ENCODE measurements at places on chromosomes 4 and X.

- no peak for DNase-seq
Observed at GRCh38 chrX:153488231-153488914, 6.4 kb upstream of the BGN start.

- DNase-seq, result no peak
Observed at GRCh38 chr4:40626183-40626990, 3.3 kb downstream of the RBM47 start.

DNA sequence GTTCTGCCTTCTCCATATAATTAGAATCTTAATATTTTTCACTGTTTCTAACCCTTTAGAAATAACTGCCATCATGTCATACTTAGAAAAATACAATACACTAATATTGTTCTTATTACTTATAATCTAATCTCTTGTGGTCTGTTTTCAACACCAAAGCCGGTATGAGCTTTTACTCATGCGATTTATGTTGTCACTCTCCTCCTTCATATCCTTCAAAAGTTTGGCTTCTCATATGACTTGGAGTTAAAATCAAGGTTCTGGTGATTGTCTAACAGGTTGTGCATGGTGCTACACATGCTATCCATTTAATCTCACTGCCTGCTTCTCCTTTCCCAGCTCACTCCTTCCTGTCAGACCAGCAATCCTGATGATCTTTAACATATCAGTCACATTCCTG lies 1392.9 kb downstream of the ARAP2 start:
- no peak for DNase-seq

DNA sequence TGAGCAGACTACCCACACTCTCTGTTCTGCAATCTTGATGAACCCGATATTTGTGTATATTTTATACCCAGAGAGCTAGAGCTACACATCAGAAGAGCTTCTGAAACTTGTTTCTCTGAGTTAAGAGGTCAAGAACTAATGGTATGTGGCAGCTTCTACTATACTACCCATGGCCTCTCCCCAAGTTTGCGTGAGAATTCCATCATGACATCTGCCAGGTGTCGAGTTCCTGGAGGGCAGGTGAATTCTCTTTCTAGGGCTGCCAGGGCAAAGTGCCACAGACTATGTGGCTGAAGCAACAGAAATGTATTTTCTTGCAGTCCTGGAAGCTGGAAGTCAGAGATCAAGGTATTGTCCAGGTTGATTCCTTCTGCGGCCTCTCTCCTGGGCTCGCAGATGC lies 4.4 kb downstream of the SORCS2 start:
- no peak for DNase-seq

DNA sequence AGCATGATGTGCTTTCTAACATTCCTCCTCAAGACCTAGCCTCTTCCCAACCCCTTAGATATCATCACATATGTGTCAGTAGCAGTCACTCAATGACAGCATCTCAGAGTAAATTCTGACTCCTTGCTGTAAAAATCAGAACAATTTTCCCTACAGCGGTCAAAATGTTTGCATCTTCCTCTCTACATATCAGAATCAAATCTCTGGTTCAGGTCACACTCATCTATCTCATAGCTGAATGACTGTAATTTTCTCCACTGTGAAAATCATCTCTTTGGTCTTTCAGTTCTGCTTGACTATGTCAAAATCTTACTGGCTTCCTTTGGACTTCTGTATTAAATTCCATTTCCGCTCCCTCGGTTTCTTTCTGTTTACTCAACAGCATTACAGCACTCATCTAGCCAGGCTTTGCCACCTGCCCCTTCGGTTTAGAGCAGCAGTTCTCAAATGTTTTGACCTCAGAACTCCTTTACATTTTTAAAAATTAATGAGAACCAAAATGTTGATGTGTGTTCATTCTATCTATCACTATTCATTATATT lies 57.3 kb downstream of the AGA start:
- DNase-seq, result no peak

DNA sequence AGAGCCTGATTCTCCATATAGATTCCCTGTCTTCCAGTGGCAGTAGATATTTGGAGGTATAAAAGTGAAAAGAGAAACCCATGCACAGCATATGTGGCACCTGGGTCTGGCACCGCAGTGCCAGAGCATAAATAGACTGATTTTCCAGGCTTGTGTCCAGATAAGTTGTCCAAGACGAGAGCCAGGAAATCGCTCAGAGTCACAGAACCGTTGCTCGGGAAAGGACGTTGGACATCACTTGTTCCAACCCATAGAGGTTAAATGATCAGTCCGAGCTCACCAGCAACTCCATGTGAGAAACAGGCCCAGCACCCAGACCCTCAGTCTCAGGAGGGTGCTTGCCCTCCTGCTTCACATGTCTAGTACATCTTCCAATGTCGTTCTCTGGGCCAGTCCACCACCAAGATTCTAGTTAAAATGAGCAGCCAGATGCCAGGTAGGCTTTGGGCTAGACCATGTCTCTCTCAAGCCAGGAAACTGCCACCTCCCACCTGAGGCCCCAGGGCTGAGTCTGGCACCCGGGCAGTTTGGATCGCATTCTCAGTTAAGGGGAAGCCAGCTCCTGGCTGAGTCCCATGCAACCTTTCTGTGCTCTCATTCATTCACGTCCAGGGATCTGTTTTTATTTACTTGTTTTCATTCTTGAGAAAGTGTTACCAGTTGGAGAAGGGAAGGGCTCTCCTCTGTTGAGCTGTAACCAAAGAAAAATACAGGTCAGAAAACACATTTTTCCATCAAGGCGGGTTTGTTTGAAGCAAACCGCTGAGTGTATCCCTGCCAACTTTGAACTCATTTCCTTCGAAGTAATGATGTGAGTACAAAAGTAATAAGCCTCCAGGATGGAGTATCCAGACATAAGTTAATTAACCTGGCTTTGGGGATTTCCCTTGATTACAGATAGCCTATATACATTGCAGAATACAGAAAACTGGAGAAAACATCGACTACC lies 91.7 kb downstream of the PHOX2B start:
- DNase-seq, result no peak

GRCh38 chr4:2828758-2829181 lies 14.9 kb upstream of the ADD1 start:
- no peak for DNase-seq

DNA sequence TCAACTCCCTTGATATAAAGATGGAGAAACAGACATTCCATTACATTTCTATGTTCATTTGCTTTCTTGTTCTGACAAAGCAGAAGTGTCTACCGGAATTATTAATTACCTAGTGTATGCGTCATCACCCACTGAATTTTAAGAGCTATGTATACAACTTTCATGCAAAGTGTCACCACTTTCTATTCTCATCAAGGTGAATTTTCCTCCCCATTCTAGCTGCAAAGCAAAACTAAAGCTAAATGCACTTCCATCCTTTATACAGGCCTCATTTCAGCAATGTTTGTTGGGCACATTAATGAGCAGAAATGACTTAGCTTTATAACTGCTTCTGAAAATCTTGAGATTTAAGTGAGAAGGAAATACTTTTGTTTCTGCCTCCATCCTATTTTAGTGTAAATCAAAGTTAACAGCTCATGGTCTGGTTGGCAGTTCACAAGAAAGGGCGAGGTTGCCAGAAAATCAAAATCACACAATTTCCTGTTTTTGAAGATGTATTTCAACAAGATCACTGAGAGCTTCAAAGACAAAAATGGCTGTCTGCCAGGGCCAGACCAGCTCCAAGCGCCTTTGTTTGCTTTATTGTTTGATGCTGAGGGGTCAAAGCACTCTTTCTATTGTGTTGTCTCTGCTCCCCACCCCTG lies 7.2 kb upstream of the FAM9C start:
- DNase-seq, result no peak

- DNase-seq, result no peak
Observed at GRCh38 chrX:113157496-113157895, 316.9 kb upstream of the AMOT start.

DNA sequence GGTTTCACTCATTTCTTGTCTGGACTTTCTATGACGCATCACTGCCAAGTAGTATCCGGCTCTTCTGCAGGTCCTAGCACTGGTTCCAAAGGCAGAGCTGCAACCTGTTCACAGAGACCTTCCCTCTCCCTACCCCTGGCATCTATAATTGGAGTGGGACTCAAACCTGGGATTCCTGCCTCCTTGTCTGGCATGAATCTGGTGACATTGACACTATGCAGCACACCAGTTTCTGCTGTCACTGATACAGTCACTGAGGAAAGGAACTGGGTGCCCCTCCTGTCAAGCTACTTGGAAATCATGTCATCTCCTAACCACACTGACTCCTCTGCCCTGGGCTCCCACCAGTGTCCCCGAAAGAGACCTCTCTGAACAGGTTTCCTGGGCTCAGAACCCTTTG lies 33.1 kb upstream of the EFNB1 start:
- DNase-seq, result no peak

GRCh38 chr4:40564815-40565483 lies 64.7 kb downstream of the RBM47 start:
- no peak for DNase-seq

GRCh38 chr4:142156256-142156655 lies 519.9 kb downstream of the IL15 start:
- no peak for DNase-seq

GRCh38 chr4:165953181-165953580 lies 80.1 kb downstream of the TLL1 start:
- no peak for DNase-seq

DNA sequence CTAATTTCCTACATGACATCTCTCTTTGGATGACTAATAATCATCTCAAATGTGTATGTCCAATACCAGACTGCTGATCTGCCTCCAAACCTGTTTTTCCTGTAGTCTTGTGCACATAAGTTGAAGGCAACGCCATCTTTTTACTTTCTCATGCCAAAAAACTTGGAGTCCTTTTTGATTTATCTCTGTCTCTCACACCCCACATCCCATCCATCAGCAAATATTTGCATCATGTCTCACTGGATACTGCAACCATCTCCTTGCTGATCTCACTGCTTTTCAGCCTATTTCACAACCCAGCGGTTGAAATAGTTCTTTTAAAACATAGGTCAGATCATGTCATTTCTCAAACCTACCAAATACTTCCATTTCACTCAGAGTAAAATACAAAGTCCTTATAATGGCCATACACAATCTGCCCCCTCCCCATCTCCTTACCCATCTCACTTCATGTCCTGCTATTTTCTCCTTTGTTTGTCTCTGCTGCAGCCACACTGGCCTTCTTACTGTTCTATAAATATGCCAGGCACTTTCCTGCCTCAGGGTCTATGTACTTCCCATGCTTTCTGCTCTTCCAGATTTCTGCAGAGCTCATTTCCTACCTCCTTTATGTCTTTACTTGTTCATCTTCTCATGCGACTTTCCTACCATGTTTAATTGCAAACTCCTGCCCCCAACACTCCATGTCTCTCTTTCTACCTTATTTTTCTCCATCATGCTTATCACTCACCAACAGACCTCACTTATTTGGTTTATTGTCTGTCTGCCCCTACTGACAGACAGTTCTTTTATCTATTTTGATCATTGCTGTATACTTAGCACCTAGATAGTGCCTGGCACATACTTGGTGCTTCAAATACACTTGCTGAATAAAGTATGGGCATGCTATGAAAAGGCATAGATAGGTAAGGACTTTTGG lies 98.8 kb downstream of the ANXA3 start:
- DNase-seq, result no peak

DNA sequence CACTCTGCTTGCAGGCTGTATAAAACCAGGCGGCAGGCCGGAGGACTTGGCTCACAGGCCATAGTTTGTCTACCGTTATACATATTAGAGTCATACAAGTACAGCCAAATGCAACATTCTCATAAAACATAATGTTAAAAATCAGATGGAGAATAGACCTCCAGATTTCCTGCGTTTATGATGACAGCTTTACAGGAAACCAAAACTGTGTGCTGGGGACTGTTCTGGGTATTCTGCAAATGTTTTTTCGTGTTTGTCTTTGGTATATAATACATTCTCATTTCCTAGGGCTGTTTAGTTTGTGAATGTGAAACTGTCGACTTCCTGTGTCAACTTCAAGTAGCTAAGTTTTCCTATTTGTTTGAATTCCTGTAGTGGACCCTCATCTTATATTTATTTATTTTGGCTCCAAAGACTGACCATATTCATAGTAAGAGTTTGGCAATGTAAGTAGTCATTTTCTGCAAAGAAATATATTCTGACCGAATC lies 79.5 kb upstream of the FAM9C start:
- no peak for DNase-seq

DNA sequence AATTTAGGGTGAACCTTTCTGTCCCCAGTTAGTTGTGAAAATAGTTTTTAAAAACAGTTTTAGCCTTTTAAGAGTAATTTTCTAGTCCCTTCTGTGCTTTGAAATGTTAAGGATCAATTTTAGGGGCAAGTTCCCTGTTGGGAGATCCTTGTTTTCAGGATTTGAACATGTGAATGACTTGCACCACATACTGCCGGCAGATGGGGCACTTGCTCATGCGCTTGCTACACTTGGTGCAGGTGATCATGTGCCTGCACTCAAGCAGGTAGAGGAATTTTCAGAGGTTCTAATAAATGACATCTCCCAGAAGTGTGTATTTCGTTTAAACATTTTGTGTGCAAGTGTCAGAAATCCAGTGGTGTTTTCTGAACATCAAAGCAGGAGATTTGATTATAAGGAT lies 195.9 kb downstream of the CHM start:
- no peak for DNase-seq

GRCh38 chrX:18428006-18428405 lies 2.6 kb downstream of the CDKL5 start:
- DNase-seq, result no peak
